Thyroid gland (tissue), 4 donors: ENCODE measurements at places on chromosomes 1 and 21.

DNA sequence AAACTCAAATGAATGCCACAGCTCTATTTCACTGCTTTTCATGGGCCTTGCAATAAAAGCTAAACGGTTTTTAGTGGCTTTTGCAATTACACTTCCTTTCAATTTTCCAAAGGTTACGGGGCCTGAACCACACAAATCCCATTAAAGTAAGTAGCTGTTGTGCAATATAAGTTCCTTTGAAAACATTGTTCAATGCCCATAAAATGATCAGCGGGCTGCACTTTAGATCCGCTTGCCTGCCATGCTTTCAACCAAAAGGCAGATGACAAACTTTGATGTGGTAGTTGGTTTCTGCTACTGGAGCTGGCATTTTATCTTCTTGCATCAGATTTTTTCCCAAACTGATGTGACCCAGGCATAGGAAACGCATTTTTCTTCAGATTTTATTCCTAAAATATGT lies 50.2 kb downstream of the PRRX1 start:
- no peak overlapping the region for H3K27ac ChIP-seq
- H3K36me3 ChIP-seq: no peaks in the 10 kb centered on the region
- H3K4me1 ChIP-seq: no peaks in the 10 kb centered on the region
- no peaks in the 10 kb centered on the region for H3K27me3 ChIP-seq
- no peak overlapping the region for H3K4me3 ChIP-seq

DNA sequence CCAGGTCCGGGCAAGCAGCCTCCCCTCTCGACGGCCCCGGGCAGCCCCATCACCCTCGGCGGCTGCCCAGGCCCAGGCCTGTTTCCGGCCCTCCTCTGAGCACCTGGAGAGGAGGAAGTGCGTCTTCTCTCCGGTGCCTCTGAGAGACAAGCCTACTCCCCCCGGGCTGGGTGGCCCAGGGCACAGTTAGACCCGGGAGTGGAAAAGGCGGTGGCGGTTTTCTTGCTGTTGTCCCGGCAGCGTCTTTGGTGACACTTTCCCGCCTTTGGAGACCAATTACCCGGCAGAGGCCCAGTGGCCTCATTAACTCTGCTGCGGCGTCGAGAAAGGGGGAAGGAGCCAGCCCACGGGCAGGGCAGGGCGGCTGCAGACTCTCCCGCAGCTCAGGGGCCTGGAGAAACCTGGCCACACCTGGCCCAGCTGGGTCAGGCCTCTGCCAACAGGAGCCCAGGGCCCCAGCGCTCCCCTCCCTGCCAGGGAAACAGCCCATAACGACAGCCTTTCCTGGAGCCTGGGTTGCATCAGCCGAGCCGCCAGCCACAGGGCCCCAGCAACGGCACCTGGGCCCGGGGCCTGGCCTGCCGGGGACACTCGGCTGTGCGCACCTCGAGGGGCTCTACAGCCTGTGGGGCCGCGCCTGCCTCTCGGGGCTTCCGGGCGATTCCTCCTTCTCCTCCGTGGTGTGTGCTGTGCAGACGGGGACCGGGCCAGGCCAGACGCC lies 28.4 kb upstream of the C1orf159 start:
- no peak overlapping the region for H3K4me3 ChIP-seq
- H3K27me3 ChIP-seq: no peaks in the 10 kb centered on the region
- no peak for DNase-seq
- no peaks in the 10 kb centered on the region for H3K4me1 ChIP-seq

DNA sequence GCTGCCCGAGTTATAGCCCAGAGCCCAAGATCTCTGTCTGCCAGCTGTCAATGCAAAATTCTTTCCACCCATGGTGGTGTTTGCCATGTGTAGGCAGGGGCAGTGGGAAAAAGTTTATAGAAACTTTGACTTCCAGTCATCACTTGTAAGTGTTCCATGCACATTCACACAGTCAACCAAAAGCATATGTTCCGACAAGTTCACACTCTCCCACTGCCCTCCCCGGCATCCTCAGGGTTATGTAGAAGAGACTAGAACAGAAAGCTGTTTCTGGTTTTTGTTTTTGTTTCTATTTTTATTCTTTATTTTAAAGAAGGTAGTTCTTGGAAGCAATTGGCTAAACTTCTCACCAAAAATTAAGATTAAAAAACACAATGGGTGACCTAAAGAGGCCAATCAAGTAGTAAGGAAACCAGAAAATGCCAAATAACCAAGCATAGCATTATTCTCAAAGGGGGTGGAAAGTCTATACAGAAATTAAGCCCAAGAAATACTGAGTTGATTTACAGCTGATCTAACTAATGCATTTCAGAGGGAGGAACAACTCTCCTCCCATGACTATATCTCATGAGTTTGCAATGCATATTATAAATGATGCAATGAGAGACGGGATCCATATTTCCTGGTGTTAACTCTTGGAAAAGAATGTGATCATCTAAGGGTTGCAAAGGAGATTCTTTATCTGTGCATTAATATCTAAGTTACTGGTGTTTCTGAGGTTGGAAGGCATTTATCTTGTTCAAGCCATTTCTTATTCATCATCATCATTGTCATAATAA lies 91.5 kb upstream of the ETS2 start:
- H3K27ac ChIP-seq: no peak overlapping the region
- H3K27me3 ChIP-seq: no peaks in the 10 kb centered on the region
- no peaks in the 10 kb centered on the region for H3K36me3 ChIP-seq
- H3K4me1 ChIP-seq: no peaks in the 10 kb centered on the region

- DNase-seq: no peak
- H3K4me3 ChIP-seq: no peak overlapping the region
- H3K27ac ChIP-seq: no peak overlapping the region
- no peaks in the 10 kb centered on the region for H3K27me3 ChIP-seq
- H3K4me1 ChIP-seq: no peaks in the 10 kb centered on the region
Observed at GRCh38 chr1:92927870-92928269, 33.4 kb downstream of the DIPK1A start.

DNA sequence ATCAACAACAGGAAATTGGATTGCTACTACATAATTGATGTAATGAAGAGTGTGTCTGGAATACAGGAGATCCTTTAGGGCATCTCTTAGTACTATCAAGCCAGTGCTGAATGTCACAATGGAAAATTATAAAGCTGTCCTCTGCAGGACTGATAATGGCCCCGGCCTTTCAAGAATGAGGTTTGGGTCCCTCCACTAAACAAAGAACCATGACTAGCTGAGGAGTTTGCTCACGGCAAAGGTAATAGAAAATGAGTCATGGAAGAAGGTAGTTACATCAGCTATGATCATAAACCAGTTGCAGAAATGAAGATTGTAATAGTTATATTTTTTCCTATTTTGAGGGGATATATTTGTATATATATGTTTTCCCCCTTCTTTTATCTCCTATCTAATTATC lies 145.8 kb downstream of the KCNJ6 start:
- H3K27me3 ChIP-seq: no peaks in the 10 kb centered on the region
- no peak overlapping the region for H3K27ac ChIP-seq
- no peaks in the 10 kb centered on the region for H3K4me1 ChIP-seq
- DNase-seq: no peak
- no peak overlapping the region for H3K4me3 ChIP-seq
- no peaks in the 10 kb centered on the region for H3K36me3 ChIP-seq

- H3K27ac ChIP-seq: no peak overlapping the region
- H3K36me3 ChIP-seq: no peaks in the 10 kb centered on the region
- H3K4me1 ChIP-seq: no peaks in the 10 kb centered on the region
- no peaks in the 10 kb centered on the region for H3K27me3 ChIP-seq
- H3K4me3 ChIP-seq: no peak overlapping the region
Observed at GRCh38 chr1:233540816-233541215, 73.1 kb upstream of the KCNK1 start.
